ENCODE measurements at places on chromosomes 1 and 21.

DNA sequence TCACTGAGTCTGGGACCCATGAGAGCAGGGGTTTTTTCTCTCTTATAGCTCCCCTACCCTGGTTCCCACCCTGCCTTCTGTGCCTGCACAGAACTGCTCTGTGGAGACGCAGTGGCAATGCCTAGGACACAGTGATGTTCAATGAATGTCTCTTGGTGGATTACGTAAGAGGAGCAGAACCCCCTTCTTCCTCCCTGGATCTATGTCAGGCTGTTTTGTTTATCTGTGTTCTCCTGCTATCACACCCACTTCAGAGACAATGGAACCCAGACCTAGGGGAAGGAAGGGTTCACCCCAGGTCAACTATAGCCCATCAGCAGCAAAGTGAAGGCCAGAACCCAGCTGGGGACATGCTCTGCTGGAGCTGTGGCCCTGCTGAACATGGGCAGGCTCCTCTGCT, 2.0 kb downstream of the HPCAL4 start:
- no peak for DNase-seq

- no peak for DNase-seq
Observed at GRCh38 chr1:147753081-147753480, 7.3 kb downstream of the GJA5 start.

DNA sequence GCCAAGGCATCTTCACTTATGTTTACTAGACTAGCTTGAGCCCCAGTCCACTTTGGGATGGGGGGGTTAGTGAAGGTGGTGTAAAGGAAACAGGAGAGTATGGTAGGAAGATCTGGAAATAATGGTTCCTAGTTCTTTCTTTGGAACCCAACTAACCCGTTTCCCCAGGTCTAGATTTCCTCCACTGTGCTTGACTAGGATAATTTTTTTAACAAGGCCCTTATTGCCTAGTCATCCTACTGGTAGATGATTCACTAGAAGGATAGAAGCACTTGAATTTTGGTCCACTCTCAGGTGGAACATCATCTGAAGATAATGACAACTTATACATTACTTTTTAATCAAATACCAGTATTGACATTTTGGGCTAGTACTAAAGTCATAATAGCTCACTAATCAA, 45.9 kb upstream of the MYOCOS start:
- DNase-seq: no peak

- no peak for DNase-seq
Observed at GRCh38 chr21:29189353-29189752, 58.9 kb downstream of the MAP3K7CL start.

All from osteoblast (primary cell).